Esophagus muscularis mucosa (tissue), 4 donors: ENCODE measurements at places on chromosomes 16 and 17. TPM values are rescaled to one million over a fixed set of nuclear protein-coding genes. Genes with fewer than 3 reads are reported as not detected.

- H3K27ac ChIP-seq = peak overlapping the region; percentile 55
- peaks cover 14% of the 10 kb centered on the region for H3K36me3 ChIP-seq
- H3K4me3 ChIP-seq = peak overlapping the region; percentile 61
- peak; percentile 95 for DNase-seq
- H3K4me1 ChIP-seq = peaks cover 17% of the 10 kb centered on the region
These were observed 14.3 kb downstream of the RAPGEFL1 start for GRCh38 chr17:40191237-40192208.

GRCh38 chr16:9123401-9123800 is 32.0 kb downstream of the HAPSTR1 start:
- no peaks in the 10 kb centered on the region for H3K36me3 ChIP-seq
- H3K4me3 ChIP-seq = no peak overlapping the region
- H3K27me3 ChIP-seq = no peaks in the 10 kb centered on the region

DNA sequence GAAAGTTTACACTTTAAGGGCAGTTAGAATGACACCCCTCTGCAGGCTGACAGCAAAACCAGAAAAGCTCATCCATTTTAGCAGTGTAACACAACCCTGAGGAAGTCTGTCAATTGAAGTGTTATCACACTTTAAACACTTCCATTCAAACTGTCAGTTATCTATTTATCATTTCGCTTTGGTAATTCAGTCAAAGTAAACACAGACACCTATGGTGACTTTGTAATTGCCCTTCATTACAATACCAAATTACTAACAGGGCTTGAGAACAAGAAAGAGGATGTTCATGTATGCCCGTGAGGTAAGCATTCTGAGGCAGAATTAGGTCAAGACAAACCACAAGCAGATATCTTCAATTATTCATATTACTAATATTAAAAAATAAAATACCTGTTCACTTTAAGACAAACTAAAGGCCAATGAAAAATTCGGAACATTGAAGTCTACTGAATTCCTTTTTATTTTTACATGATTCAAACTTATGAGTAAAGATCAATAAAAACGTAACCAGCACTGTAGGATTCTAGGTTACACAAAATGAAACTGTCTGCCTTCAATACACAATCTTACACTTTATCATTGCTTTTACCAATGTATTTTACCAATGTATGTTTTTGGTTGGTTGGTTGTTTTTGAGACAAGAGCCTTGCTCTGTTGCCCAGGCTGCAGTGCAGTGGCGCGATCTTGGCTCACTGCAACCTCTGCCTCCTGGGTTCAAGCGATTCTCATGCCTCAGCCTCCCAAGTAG is 57.1 kb downstream of the BRIP1 start:
- DNase-seq = no peak
- H3K4me1 ChIP-seq = no peaks in the 10 kb centered on the region
- H3K36me3 ChIP-seq = no peaks in the 10 kb centered on the region
- H3K4me3 ChIP-seq = no peak overlapping the region
- no peaks in the 10 kb centered on the region for H3K27me3 ChIP-seq

DNA sequence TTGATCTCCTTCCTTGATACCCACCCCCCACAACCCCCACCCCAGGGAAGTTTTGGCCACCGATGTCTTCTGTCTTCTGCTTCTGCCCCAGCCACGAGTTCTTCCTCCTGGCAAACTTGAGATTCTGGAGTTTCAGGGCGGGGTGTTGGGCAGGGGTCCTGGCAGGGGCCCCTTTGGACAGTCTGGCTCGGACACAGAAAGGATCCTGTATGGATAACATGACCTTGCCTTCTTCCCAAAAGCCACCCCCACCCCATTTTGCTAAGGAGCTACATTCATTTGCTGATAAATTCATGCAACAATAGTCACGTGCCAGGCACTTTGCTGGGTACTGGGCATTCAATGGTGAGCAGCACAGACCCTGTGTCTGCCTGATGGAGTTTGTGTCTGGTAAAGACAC is 5.9 kb upstream of the COL1A1 start:
- H3K27me3 ChIP-seq = no peaks in the 10 kb centered on the region
- DNase-seq = no peak
- peak overlapping the region; percentile 36 for H3K27ac ChIP-seq
- no peak overlapping the region for H3K4me3 ChIP-seq
- no peaks in the 10 kb centered on the region for H3K36me3 ChIP-seq

- H3K36me3 ChIP-seq = no peaks in the 10 kb centered on the region
- peaks cover 86% of the 10 kb centered on the region for H3K4me1 ChIP-seq
- no peaks in the 10 kb centered on the region for H3K27me3 ChIP-seq
- DNase-seq = no peak
- peak overlapping the region; percentile 100 for H3K27ac ChIP-seq
These were observed 2.5 kb downstream of the ZBTB4 start for GRCh38 chr17:7476951-7477350.

DNA sequence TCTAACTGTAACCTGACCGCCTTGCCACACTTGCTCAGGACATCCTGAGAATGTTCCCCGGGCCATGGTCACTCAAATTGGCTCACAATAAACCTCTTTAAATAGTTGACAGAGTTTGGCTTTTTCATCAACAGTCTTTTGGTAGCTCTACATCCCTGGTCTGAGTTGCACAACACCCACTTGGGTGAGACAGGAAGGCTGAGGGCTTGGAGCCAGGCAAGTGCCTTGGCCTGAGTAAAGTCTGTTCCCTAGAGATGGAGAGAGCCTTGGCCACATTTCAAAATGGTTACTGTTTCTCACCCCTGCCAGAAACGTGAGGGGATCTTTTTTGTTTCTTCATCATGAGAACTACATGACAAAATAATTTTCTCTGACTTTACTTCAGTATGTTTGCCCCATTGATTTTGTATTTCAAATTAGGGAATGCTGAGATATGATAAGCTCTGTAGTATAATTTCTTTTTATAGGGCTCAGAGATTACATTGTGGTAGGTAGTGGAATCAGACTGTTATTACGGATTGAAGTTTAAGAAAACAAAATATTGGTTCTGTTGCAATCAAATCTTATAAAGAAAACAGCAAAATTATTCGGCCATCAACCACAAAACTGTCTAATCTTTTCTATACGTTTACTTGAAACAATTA is 53.9 kb upstream of the NETO2 start:
- H3K36me3 ChIP-seq = no peaks in the 10 kb centered on the region
- no peaks in the 10 kb centered on the region for H3K27me3 ChIP-seq
- H3K4me1 ChIP-seq = no peaks in the 10 kb centered on the region
- H3K4me3 ChIP-seq = no peak overlapping the region
- no peak overlapping the region for H3K27ac ChIP-seq

- H3K27me3 ChIP-seq = no peaks in the 10 kb centered on the region
- H3K4me1 ChIP-seq = peaks cover 24% of the 10 kb centered on the region
- DNase-seq = no peak
- no peak overlapping the region for H3K4me3 ChIP-seq
- peak overlapping the region; percentile 26 for H3K27ac ChIP-seq
- no peaks in the 10 kb centered on the region for H3K36me3 ChIP-seq
These were observed 17.9 kb downstream of the SNX29 start for GRCh38 chr16:11994143-11995119.

DNA sequence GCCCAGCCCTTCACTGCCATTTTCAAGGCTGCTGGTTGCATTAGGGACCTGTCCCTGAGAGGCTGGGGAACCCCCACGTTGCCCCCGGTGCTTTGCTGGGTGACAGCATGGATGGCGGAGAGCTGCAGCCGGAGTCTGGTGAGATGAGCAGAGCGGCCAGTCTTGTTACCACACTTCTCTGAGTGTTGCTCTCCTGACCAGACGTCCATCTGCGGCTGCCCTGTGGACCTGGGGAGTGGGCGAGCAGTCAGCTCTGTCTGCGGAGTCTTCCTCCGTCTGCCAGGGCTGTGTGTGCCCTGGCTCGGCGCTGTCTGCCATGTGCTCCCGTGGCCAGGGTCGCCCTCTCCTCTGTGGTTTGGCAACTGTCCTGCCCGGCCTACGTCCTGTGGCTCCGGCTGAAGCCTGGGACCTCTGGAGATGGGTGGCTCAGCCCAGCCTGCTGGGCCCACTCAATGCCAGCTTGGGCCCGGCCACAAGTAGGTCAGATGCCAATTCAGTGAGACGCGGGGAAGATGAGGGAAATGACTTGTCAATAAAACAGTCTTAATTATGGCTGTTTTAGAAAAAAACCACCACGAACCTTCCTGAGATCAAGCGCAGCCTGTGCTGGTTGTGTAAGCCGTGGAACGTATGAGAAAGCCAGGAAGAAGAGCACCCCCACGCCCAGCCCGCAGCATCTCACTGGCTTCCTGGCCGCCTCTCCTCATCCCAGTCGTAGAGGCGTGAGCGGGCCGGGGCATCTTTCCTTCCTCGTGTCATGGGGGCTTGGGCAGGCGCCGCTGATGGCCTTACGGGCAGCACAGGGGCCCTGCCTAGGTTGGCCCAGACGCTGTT is 7.9 kb downstream of the KCTD5 start:
- H3K36me3 ChIP-seq = no peaks in the 10 kb centered on the region
- no peak overlapping the region for H3K4me3 ChIP-seq
- peaks cover 50% of the 10 kb centered on the region for H3K4me1 ChIP-seq
- no peak overlapping the region for H3K27ac ChIP-seq
- no peaks in the 10 kb centered on the region for H3K27me3 ChIP-seq

- no peak for DNase-seq
- H3K36me3 ChIP-seq = no peaks in the 10 kb centered on the region
- no peak overlapping the region for H3K27ac ChIP-seq
- no peaks in the 10 kb centered on the region for H3K4me1 ChIP-seq
- H3K27me3 ChIP-seq = no peaks in the 10 kb centered on the region
- H3K4me3 ChIP-seq = no peak overlapping the region
These were observed 58.2 kb upstream of the HAPSTR1 start for GRCh38 chr16:9033125-9033830.

- no peak for DNase-seq
- H3K4me3 ChIP-seq = no peak overlapping the region
- H3K4me1 ChIP-seq = peaks cover 82% of the 10 kb centered on the region
- H3K27ac ChIP-seq = peak overlapping the region; percentile 93
- no peaks in the 10 kb centered on the region for H3K27me3 ChIP-seq
These were observed 66.8 kb downstream of the XYLT1 start for GRCh38 chr16:17403859-17404545.

DNA sequence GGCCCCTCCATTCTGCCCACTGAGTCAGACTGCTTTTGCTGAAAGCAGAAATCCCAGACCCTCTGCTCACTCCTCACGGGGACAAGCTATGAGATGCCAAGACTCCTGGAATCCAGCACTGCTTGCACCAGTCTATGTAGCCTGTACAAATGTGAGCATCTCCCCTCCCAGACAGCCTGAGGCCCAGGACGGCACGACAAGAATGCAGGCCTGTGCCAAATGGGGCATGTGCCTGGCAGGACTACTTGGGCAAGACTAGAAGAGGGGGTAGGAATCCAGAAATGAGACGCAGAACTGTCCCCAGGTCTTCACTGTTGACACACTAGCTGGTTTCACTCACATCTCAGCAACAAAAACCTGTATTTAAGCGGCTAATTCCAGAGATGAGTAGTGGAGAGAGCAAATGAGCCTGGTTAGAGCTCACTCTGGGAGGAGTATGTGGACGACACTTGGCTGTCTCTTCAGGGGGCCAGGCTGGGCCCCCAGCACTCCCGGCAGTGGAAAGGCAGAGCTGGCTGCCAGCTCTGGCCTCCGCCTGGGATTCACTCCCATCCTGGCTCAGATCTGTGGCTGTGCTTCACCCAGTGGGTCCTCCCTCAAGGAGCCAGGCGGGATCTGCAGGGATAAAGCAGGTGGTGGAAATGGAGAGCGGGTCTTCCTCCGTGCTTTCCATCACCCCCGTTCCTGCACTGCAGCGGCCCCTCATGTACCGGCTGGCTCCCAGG is 2.9 kb upstream of the MYO1C start:
- peak overlapping the region; percentile 4 for H3K4me3 ChIP-seq
- H3K27ac ChIP-seq = peak overlapping the region; percentile 96
- H3K4me1 ChIP-seq = peaks cover 68% of the 10 kb centered on the region
- peaks cover 15% of the 10 kb centered on the region for H3K36me3 ChIP-seq
- no peaks in the 10 kb centered on the region for H3K27me3 ChIP-seq
- no peak for DNase-seq

DNA sequence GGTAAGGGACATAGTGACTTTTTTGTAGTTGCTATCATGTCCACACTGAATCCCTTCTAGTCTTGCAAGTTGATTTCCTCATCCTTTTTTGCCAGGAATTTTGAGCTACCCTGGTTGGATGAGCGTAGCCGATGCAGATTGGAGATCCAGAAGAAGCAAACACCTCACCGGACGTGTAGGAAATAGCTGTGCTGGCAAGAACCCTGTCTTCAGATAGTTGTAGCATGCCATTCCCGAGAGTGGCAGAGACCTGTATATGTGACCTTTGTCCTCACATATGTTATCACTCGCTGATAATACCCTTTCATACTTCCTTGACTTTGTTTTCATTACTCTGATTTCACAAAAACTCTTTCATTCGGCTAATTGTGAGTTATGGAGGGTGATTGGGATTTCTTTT is 6.2 kb upstream of the CASC3 start:
- no peak overlapping the region for H3K4me3 ChIP-seq
- no peak for DNase-seq
- H3K36me3 ChIP-seq = peaks cover 84% of the 10 kb centered on the region
- no peaks in the 10 kb centered on the region for H3K27me3 ChIP-seq
- peaks cover 5% of the 10 kb centered on the region for H3K4me1 ChIP-seq
- peak overlapping the region; percentile 2 for H3K27ac ChIP-seq

DNA sequence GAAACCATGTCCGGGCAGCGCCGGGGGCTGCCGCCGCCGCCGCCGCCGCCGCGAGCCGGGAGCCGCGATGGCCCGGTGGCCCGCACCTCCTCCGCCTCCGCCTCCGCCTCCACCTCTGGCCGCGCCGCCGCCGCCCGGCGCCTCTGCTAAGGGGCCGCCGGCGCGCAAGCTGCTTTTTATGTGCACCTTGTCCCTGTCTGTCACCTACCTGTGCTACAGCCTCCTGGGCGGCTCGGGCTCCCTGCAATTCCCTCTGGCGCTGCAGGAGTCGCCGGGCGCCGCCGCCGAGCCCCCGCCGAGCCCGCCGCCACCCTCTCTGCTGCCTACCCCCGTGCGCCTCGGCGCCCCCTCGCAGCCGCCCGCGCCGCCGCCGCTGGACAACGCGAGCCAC is 587 bp downstream of the HS3ST4 start:
- H3K27me3 ChIP-seq = peaks cover 78% of the 10 kb centered on the region
- DNase-seq = no peak
- H3K36me3 ChIP-seq = no peaks in the 10 kb centered on the region
- no peak overlapping the region for H3K4me3 ChIP-seq
- H3K27ac ChIP-seq = no peak overlapping the region

DNA sequence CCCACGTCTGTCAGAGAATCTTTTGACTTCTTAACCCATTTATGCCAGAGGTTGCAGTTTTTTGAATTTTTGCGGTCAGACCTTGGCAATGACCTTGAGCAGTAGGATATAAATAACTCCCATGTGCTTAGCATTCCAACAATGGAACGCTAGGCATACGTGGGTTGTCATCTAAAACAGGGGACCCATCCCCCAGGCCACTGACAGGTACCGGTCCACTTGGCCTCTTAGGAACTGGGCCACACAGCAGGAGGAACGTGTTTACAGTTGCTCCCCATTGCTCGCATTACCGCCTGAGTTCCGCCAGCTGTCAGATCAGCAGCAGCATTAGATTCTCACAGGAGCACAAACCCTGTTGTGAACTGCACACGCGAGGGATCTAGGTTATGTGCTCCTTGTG is 76.8 kb upstream of the LGALS9 start:
- no peaks in the 10 kb centered on the region for H3K36me3 ChIP-seq
- H3K4me1 ChIP-seq = peaks cover 41% of the 10 kb centered on the region
- DNase-seq = no peak
- H3K27me3 ChIP-seq = no peaks in the 10 kb centered on the region
- H3K27ac ChIP-seq = peak overlapping the region; percentile 19

ZNF200 gene
- 5.8 TPM for total RNA-seq

FNDC8 gene
- not detected for total RNA-seq

SLC35G6 gene
- not detected for total RNA-seq
